ENCODE measurements at places on chromosomes 2 and 18.
A peak's percentile ranks its signal among the peaks of the same experiment; 100 is the strongest.

DNA sequence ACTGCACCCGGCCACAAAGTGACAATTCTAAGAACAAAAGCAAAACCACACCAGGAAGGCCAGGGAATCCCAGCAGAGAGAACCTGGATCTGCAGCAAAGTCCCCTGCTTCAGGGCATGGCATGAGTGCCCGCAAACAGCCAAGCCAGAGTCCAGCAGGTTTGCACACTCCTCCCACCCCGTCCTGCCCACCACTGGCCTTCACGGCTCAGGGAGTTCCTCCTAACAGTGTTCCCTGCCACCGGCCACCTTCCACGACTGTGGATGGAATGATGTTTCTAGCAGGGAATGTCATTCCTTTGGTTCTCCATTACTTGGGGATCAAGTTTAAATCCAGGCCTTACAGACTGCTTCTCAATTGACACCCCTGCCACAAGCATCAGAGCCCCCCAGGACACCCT is 42.0 kb upstream of the B3GNT7 start:
- DNase-seq, result no peak

DNA sequence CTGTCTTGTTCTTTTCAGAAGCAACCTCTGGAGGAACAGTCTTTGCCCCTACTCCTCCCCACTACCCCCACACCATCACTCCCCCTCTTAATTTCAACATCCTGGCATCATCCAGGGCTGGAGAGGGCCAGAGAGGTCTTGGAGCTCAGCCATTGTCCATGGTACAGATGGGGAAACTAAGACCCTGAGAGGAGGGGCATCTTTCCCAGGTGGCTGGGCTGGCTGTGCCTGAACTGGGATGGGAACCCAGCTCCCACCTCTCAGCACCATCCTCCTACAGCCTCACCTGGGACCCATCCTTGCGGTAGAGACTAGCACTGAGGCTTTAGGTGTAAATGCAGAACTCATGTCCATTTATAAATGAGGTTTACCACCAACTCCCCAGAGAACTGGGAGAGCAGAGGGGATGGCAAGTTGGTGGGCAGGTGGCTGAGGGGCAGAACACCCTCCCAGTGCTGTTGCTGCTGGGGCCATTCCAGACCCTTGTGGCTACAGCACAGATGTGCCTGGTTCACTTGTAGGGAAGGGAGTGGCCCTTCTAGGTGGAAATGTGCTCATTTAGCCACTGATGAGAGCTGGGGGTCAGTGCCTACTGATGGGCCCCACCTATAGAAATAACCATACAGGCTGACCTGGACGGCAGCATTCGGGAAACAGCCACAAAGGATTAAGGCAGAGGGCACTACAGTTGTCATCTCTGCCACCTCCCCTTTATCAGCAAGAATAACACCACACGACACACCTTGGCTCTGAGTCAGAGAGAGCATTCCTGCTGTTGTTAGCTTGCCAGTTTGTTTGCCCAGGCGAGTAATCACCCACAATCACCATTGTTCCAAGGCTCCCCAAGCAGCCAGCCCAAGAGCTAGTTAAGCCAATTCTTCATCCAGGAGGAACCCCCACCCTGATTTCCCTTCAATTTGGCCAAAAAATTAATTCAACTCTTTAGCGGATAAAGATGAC is 2.1 kb downstream of the MLPH start:
- no peak for DNase-seq

DNA sequence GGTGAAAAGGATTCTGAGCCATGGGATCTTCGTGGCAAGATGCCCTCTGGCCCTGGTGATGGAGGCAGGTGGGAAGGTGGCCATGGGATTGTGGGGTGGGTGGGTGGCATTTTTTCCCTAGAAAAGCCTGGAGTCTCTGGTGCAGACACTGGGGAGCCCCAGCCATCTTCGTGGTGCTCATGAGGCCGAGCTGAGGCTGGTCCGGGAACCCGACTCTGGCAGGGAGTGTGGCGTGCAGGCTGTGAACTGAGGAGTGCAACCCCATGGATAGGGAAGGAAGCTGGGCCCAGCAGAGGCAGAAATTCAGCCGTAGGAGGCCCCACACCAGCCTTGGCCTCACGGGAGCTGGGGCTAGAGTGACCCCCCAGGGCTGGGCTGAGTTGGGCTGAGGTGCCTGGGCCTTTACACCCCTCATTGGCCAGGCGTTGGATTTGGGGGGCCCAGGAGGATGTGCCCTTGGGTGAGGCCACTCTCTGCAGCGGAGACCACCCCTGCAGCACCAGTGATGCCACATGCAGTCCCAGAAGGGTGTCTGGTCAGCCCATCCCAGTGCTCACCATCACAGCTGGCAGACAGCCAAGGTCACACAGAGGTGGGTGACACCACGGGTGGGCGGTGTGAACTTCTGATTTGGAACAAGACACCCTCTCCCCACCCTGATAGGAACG is 115.6 kb upstream of the HDAC4 start:
- DNase-seq, result no peak

DNA sequence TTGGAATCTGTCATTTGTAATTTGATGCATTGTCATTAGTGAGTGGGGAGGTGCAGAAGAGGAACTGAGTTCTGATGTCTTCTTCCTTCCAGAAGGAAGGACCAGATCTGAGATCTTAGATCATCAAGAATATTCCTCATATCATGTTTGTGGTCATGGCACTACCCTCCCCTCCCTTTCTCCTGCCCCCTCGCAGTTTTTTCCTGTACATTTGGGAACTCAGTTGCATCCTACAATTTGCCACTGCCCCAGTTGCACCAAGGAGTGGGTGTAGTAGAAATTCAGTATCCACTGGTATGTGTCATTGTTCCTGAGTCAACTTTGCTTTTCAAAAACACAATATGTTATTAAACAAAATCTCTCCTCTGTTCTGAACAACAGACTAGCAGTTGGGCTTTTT is 26.6 kb upstream of the ACVR1 start:
- DNase-seq, result no peak

DNA sequence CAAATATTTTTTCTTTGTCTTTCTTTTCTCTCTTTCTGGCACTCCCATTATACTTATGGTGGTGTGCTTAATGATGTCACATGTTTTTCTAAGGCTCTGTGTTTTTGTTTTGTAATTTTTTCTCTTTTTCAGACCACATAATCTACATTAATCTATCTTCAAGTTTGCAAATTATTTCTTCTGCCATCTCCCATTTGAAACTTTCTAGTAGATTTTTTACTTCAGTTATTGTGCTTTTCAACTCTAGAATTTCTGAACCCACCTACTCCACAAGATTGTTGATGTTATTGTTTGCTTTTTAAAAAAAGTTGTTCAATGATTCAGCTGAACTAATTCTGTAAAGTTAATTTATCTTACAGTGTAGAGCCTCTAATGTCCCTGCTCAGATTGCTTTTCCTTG is 121.4 kb downstream of the SCN3A start:
- DNase-seq, result no peak

DNA sequence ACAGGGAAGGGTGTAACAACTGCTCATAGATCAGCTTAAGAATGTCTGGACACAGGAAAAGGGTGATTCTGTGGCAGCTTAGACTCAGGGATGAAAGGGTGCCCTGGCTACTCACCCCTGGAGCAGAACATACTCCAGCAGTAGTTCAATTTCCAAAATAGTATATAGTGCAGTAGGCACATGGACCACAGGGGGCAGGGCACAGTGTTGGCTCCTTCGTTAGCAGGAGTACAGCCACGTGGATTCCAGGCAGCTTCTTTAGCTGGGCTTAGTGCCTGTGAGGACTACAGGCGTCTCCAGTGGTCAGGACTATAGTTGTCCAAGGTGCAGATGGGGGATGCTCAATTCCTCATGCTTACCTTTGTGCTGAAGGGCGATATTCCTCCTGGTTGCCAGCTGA is 277.5 kb upstream of the DDX18 start:
- DNase-seq, result no peak

DNA sequence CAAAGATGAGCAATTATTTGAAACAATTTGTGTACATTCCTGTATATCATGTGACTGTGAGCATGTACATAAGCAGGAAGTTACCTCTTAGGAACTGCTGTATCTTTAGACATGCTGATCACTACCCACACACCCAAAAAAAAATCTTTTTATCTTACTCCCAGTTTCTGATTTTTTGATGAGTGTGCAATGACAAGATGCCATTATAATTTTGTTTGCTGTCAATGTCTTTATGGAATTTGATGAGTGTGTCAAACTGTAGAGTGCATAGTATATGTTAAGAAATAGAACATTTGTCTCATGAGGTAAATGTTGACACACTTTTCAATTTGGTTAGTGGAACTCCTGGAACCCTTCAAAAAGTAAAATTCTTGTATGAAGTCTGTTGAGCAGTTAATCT is 84.0 kb upstream of the TMEFF2 start:
- DNase-seq, result no peak

GRCh38 chr18:36461551-36461987 is 164.1 kb downstream of the FHOD3 start:
- no peak for DNase-seq

DNA sequence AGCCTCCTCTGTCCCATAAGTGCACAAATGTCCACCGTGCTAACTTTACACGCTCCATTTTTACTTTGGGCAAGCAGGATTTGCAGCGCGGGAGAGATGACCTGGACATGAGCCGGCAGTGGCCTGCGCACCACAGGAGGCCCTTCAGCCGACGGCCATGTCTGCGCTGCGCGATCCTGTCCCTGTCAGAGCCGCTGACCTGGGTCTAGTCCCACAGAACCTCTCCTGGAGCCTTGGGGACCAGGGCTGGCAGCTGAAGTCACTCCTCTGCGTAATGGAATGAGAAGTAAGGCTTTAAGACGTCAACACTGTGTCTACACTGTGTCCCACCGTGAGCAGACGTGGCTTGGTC is 29.6 kb downstream of the ADI1 start:
- DNase-seq, result no peak

DNA sequence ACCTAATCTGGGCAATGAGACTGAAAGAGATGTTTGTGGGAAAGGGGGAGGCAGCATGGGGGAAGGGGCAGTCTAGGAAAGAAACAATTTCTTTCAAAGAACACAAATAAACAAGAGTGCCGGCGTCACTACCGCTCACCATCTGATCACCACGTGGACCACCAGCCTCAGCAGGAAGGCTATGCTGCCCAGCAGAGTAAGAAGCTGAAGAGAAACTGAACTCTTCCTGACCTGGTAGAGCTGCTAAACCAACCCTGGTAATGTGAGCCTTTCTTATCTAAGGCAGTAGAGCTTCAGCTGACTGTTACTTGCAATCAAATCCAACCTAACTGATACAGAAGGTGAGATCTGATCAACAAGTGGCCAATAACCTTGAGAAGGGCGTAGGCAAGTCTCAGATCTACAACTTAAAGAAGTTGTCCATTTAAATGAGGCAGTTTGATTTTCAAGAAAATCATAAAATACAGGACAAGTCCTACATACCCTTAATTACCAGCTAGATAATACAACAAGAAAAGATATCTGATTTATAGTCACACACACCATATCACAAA is 44.2 kb upstream of the SPTBN1 start:
- no peak for DNase-seq

DNA sequence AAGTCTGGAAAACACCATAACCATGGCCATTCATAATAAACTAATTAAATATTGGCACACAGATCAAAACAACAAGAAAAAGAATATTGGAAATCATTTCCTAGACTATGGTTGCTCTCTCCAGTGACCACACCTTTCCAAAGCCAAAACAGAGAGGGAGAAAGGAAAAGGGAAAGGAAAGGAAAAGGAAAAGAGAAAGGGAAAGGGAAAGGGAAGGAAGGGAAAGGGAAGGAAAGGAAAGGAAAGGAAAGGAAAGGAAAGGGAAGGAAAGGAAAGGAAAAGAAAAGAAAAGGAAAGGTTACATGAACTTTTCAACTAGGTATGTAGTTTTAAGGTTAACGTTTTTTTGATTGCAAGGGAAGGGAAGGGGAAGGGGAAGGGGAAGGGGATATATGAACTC is 360.5 kb upstream of the SLC39A10 start:
- no peak for DNase-seq

GRCh38 chr2:219444566-219445091 is 10.0 kb downstream of the SPEG start:
- DNase-seq, result no peak

- no peak for DNase-seq
Measured at GRCh38 chr2:70002241-70002899, 40.9 kb upstream of the ASPRV1 start.

GRCh38 chr2:113221846-113222245 is 48.1 kb downstream of the PSD4 start:
- no peak for DNase-seq

- DNase-seq, result no peak
Measured at GRCh38 chr2:150142561-150142960, 344.9 kb downstream of the RND3 start.

DNA sequence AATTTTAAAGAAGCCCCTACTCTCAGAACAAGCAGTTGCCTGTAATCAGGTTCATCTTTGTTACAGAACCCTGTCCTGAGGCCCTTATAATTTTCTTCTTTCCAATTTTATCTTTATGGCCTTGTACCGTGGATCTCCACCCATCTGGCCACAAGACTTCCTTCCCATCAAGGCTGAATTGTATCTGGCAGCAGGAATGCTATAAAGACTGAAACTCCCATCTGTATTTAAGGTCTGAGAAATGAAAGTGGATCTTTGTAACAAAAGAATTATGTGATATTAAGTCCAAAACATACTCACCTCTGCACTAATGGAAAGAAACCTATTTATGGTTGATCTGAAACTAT is 91.8 kb downstream of the METTL8 start:
- peak; percentile 24 for DNase-seq

DNA sequence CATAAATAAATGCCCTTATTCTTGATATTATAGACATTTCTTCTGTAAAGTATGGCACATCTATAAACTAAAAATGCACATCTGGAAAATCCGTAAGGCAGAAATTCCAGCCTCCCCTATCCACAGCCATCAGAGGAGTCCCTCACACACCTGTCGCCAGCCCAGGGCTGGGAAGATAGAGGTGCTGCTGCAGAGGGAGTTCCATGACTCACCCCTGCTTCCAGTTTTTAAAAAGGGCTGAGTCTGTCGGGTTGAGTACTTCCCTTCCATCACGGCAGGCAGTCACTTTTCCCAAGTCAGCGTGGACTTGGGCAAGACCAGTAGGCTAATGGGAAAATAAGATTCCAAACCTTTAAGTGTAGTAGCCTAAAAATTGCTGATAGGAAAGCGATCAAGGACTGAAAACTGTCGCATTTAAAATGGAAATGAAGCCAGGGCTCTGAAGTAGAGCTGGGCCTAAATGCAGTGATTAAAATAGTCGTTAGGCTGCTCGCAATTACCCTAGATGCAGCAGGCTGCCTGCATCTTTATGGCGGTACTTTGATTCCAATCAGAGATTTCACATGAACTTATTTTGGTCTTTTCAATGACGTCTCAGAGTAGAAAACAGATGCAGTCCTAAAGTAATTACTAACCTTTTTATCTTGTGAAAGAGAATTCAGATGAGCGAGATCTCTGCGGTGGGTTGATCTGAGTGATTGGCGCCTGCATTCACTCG is 280.5 kb downstream of the AGAP1 start:
- DNase-seq, result no peak

GRCh38 chr2:176461809-176462670 is 192.8 kb downstream of the MTX2 start:
- DNase-seq, result no peak

DNA sequence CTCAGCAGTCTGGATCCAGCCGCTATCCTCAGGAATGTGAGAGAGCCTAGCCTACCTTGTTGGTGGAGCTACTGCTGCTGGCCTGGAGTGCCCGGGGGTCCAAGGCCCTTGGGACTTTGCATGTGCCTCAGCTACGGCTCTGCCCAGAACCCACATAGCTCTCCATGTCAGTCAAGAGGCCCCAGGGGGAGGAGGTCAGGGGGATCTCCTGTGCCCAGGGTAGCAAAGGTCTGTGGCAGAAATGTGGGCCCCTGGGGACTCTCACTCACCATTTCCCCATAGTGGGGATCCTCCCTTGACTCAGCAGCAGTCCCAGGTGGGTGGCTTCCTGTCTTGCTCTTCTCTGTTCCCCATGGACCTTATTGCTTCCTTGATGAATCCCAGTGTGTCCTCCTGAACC is 342.7 kb upstream of the CHAC2 start:
- DNase-seq, result no peak
